Ecto neural progenitor cell (in vitro differentiated cells): ENCODE measurements at places on chromosomes 6 and 20.

GRCh38 chr6:87905101-87905641 lies 142.5 kb upstream of the SPACA1 start:
- DNase-seq: no peak

DNA sequence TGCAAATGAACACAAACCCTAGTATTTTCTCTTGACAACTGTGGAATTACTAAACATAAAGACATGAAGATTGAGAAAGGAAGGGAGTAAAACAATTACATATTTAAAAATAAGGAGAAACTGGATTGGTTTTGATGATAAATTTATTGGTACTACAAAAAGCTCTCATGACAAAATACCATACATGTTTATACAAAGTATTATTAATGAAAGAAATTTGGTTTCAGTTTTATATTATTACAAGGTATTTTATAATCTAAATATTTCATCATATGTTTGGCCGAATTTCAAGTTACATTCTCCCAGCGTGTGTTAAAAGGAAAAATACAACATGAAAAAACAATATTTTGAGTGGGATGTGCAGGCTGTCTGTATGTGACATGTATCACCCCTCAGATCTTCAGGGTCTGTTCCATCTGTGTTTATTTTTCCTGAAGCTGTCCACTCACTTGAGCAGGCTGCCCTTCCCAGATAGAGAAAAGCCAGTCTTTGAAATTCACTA lies 568.4 kb downstream of the NKAIN2 start:
- DNase-seq: no peak

- no peak for DNase-seq
Observed at GRCh38 chr6:119195848-119196247, 117.4 kb upstream of the FAM184A start.

DNA sequence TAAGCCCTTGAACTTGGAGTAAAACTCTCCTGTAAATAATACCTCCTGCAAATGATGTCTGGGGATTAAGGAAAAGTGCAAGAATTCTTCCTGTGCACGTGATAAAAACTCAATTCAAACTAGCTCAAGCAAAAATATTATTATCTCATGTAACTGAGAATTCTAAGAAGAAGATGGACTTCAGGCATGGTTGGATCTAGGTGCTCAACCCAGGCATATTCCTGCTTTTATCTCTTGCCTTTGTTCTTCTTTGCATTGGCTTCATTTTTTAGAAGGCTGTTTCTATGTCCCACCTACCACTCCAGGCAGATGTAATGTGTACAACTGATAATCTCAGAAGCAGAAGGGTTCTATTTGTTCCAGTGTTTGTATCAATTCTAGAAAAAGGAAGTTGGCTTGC lies 95.8 kb downstream of the DACT2 start:
- DNase-seq: no peak

- no peak for DNase-seq
Observed at GRCh38 chr6:106964954-106965353, 9.6 kb downstream of the CD24 start.

DNA sequence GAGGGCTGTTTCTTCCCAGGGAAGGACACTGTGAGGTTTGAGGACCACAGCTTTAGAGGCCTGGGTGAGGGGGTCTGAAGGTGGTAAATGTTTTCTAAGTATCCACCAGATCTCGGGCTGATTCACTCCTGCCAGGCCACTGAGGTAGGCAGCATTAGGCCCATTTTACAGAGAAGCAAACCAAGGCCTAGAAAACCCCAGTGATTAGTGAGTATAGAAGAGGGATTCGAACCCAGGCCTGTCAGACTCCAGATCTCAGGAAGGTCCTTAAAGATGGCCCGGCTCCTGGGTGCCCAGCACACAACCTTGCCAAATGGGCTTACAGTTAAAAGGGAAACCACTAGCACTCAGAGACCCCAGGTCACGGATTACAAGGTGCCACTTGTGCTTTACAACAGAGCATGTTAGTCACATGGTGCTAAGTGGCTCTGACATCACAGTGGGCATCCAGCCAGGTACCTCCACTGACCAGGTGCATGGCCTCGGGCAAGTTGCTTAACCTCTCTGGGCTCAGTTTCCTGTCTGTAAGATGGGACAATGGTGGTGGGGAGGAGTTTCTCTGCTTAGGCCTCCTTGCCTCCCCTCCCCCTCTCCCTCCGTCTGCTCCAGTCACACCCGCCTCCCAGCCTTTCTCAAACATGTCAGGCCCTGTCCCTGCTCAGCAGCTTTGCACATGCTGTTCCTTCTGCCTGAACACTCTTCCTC lies 18.8 kb upstream of the SIRPA start:
- DNase-seq: no peak

GRCh38 chr20:1845701-1846100 lies 49.5 kb upstream of the SIRPA start:
- DNase-seq: no peak

GRCh38 chr20:62378215-62378614 lies 8.7 kb upstream of the RPS21 start:
- no peak for DNase-seq

- DNase-seq: no peak
Observed at GRCh38 chr6:68976260-68976659, 341.2 kb downstream of the ADGRB3 start.

GRCh38 chr6:161003336-161003735 lies 11.8 kb downstream of the MAP3K4 start:
- DNase-seq: no peak
